Brain (organoid and tissue), 16 donors: ENCODE measurements at places on chromosomes 13 and 19.

DNA sequence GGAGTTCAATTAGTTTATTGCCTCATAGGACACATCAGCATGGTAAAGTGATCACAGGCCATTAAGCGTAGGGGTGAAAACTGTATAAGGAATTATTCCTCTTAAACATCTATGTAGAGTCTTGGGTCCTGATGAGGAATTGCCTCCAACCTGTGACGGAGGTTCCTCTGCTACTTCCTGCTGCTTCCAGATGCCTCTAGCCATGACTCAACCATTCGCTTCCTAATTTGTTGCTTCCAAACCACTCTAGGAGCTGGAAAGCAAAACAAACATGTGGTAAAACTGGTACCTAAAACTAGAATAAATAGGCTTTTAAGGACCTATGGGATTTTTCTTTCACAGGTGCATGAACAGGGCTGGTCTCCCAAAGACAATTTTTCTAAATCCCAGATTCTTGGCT is 253.8 kb downstream of the KLF12 start:
- no peak for DNase-seq

- no peak for DNase-seq
Measured at GRCh38 chr19:51550848-51551672, 19.6 kb upstream of the SIGLEC6 start.

GRCh38 chr13:30718661-30719524 is 16.4 kb upstream of the ALOX5AP start:
- DNase-seq = no peak

DNA sequence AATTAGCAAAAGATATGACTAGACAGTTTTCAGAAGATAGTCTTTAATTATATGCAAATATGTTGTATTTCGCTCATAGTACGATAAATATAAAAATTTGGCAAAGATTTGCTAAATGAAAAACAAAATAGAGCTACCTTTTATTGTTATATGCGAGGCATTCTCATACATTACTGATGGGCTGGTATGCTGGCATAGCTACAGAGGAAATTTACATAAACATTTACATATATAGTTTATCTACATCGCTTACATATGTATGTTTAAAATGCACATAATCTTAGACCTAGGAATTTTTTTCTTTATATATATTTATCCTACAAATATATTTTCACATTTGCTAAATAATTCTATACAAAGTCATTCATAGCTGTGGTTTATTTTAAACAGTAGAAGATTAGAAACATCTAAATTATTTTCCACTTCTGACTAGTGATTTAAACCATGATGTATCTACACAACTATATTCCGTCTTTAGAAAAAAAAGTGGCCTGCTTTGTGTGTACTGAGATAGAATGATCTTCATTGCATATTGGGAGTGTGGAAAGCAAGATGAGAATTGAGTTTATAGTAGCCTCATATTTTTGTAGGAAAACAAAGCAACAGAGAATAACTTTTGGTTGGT is 1345.0 kb upstream of the SLC10A2 start:
- DNase-seq = no peak

DNA sequence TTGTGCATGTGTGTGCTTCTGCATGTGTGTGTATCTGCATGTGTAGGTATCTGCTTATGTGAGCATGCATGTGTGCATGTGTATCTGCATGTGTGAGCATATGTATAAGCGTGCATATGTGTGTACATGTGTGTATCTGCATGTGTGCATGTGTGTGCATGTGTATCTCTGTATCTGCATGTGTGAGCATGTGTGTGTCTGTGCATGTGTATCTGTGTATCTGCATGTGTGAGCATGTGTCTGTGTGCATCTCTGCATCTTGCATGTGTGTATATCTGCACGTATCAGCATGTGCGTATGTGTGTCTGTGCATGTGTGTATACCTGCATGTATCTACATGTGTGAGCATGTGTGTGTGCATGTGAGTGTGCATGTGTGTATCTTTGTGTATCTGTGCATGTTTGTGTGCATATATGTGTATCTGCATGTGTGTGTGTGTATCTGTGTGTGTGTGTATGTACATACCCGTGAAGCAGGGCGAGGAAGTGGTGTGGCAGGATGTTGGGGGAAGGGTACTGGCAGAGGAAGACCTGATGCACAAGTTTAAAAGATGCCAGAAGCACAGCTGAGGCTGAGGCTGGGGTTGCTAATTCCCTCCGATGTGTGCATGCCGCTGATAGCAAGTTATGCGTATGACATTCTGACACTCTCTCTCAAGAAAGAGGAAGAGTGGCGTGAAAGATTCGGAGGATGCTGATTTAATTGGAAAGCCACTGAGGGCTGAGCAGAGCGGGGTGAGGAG is 64.2 kb downstream of the TEX29 start:
- DNase-seq = peak; percentile 65

DNA sequence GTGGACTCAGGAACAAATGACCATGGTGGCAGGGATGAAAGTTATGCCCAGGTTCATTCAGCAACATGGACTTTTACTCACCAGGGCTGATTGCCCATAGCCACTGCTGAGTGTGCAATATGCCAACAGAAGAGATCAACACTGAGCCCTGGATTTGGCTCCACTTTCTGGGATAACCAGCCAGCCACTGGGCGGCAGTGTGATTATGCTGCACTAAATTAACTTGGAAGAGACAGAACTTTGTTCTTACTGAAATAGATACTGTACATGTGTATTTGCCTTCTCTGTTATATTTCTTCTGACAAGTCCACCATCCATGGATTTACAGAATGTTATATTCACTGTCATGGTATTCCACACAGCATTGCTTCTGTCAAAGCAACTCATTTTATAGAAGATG is 257.4 kb downstream of the TDRD3 start:
- DNase-seq = peak; percentile 32

- DNase-seq = no peak
Measured at GRCh38 chr19:28074773-28075172, 1138.2 kb downstream of the UQCRFS1 start.

DNA sequence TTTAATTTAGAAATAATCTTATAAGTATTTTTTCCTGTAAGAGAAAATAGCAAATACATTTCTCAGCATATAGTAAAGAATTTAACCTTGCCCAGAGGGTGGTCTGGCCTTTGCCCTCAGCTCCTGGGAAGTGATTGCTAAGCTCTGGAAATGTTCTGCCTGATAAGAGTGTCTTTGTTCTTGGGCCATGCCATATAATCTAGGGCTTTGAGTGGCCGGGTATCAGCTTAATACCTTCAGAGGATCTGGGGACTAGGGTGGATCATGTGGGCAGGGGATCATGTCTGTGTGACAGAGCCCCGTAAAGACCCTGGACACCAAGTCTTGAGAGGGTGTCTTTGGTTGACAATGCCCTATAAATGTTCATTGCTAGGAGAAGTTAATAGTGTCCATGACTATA is 1032.4 kb upstream of the MIR17HG start:
- DNase-seq = no peak

GRCh38 chr19:44740351-44740824 is 8.1 kb upstream of the BCL3 start:
- DNase-seq = no peak

- no peak for DNase-seq
Measured at GRCh38 chr19:39408392-39409207, 2.0 kb downstream of the ZFP36 start.

- DNase-seq = peak; percentile 96
Measured at GRCh38 chr19:9538183-9539058, at the start of gene ZNF426. Gene ZNF426 (minus strand): TSS chr19:9538645. CDS start chr19:9536232, 2,413 bp downstream.

DNA sequence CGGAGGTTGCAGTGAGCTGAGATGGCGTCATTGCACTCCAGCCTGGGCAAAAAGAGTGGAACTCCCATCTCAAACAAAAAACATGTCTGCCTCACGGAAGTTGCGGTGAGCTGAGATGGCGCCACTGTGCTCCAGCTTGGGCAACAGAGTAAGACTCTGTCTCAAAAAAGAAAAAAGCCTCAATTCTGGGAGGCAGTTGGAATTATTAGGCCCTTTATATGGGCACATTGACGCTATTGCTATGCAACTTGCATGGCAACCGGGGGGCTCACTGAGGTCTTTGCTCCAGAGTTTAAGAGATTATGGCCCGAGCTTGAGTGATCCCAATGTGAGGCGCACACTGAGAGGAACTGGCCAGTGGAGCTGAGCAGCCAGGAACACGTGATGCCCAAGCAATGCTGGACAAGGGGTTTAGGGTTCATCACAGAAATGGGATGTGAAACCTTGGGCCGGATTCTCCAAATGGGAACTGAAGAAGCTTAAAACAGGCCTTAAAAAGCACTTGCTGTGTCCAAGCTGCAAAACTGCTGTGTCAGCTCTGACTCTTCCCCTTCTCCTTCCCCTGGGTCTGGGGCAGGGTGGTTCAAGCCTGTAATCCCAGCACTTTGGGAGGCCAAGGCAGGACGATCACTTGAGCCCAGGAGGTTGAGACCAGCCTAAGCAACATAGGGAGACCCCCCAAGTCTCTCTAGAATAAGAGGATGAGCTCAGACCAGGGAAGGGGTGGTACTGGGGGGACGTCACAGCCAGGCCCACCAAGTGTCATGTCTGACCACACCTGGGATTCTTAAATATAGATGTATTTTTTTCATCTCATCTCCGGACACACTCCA is 2.5 kb downstream of the FTL start:
- no peak for DNase-seq

DNA sequence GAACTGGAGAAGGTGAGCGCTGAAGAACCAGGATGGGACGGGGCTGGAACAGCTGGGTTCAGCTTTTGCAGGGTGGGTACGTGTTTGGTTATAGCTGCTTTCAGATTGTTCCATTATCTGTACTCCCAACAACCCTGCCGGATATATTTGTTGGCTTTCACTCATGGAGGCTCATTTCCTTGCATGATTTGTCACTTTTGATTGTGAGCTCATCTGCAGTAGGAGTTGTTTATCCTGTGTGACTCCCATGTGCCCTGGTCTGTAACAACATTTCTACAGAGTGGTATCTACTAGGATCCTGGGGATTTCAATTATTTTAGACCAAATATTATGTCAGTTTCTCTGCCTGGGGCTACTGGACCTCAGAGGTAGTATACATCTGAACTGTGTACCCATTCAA is 5.4 kb downstream of the ARL11 start:
- DNase-seq = no peak

DNA sequence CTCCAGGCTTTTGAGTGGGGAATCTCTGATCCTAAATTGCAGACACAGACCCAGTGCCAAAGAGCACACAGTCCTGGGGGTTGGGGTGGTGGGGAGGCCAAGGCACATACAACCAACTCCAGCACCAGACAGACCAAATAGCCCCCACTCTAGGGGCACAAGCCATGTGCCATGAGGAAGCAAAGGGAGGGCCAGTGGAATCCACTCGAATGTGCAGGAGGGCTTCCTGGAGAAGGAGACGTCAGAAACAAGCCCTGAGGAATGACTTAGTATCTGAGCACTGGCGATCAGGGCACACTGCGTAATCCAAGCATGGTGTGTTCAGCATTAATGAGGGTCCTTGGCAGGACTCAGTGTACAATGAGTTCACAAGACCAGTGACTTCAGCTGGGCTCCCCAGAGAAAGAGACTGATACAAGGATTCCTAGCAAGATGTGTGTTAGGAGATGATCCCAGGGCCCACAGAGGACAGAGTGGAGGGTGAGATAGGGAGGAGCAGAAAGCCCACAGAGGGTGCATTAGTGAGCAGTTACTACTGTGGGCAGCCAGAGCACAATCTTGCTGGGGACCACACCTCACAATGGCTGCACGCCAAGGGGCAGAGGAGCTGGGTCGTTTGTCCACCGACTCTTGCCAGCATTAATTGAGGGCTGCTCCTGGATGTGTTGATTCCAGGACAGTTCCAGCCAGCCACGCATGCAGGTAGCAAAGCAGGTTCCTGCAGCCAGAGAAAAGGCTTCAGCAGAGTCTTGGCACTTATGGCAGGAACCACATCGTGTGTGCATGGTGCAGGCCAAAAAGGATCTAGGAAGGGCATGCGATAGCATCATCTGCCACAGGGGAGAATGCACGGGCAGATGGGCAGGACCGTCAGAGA is 152.6 kb upstream of the VSTM2B start:
- peak; percentile 49 for DNase-seq

DNA sequence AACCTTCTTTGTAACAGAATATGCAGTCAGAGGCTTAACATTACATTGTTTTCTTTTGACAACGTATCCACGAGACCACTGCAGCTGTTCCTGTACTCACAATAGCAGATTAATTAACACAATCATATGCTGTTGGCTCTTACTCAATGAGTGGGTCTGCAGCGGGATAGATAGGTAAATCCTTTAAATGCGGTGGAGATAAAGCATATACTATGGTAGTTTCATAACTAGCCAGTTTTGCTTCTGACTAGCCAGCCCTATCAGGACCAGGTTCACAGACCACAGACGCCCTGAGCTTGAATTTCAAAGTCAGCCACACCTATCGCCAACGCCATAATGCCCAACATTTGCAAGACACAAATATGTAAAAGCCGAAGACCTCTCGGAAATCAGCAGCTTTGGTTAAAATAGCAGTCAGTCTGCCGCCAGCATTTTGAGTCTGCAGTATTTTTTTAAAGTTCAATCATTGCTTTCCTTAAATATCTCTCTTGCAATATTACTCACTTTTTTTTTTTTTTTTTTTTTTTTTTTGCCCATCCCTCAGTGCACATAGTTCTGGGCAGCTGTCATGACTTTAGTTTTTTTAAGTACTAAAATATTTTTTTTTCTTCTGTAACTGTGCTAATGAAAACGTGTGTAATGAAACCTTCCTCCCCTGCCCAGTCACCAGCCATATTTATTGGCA is 120.5 kb downstream of the ZNF536 start:
- DNase-seq = peak; percentile 46

- no peak for DNase-seq
Measured at GRCh38 chr19:6044056-6044805, 66.1 kb downstream of the RFX2 start.

DNA sequence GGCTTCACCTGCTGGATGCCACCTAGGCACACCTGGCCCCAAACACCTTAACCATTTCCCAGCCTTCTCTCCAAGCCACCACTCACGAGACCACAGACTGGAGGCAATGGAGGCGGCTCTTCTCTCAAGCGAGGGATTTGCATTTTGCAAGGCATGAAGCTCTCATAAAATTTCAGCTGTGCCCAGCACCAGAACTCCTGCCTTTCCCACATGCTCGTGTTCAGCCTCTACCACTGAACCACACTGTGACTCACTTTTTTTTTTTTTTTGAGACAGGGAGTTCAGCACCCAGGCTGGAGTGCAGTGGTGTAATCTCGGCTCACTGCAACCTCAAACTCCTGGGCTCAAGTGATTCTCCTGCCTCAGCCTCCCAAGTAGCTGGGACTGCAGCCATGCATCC is 10.6 kb downstream of the NANOS3 start:
- no peak for DNase-seq
